ENCODE measurements at places on chromosomes 6 and 20. TPM values are rescaled to one million over a fixed set of nuclear protein-coding genes. Genes with fewer than 3 reads are reported as not detected.

GRCh38 chr6:121951918-121952379 lies 447.5 kb upstream of the HSF2 start:
- DNase-seq = no peak

GRCh38 chr20:63891061-63892002 lies 3.6 kb upstream of the DNAJC5 start:
- DNase-seq = no peak

The PEDS1 gene
- polyA plus RNA-seq = 26.1 TPM

DNA sequence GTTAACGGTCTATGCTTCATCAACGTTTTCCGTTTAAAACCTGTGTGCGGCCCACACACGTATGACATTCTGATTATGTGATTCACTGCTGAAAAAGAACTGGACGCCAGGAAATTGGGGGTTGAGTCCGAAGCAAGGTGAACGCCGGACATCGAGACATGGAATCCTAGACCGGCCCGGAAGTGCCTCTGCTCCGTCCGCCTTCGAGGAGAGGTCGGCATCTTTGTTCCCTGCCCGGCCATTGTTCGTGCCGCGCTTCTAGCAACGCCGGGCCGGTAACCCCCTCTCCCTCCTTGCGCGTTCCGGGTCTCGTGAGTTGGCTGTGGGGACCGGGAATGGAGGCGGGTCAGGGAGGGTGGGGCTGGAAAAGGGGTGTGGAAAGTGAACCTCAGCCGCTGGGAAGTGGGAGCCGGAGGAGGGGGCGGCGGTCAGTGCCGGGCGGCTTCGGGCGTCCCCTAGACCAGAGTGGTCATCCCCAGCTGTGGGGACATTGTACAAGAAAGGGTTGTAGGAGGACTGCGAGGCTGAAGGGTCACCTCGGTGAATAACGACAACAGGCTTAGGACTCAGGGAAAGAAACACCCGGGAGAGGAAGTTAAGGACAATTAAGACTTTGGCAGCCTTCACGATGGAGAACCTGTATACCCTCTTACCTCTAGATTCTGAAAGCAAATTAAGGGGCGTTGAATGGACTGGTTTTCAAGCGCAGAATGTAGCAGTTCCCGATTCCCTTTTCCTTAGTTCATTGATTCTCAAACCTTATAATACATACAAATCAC lies at the start of gene ZSCAN9:
Gene ZSCAN9 (plus strand): TSS at position 220 of the 779 bp plus-strand sequence. CDS start 1,810 bp downstream, outside the sequence.
- DNase-seq = peak; percentile 54

The MATN4 gene
- polyA plus RNA-seq = 0.57 TPM

- DNase-seq = no peak
These were observed 6.4 kb downstream of the RSPH3 start for GRCh38 chr6:158993639-158994038.

DNA sequence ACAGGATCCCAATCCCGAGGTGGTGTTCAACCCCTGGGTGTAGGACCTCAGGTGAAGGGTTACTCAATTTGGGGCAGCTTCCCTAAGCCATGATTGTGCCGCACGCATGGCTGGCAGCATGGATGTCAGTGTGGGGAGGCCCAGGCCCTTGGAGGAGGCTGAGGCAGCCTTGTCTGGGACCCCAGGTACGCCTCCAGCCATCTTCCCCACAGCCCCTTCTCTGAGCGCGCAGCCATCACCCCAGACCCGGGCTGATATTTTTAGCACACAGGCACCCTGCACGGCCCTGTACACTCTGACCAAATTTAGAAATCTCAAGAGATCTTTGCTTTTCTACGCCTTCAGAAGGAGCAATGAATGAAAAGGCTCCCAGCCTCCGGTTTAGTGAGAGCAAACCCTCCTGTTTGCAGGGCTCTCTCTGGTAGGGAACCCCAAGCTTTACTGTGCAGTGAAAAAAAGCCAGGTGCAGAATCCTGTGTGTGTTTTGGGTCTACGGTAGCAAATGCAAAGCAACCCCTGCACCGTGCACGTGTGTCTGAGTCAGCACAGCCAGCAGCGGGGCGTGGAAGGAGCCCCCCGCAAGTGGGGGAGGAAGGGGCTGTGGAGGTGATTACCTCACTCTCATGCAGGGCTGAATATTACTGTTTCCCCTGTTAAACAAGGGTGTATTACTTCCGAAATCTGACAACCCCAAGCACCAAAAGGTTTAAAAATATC lies 44.3 kb downstream of the CTCFL start:
- no peak for DNase-seq

Measured in forelimb muscle (tissue), 1 donor.